ENCODE measurements at places on chromosomes 4 and X.

DNA sequence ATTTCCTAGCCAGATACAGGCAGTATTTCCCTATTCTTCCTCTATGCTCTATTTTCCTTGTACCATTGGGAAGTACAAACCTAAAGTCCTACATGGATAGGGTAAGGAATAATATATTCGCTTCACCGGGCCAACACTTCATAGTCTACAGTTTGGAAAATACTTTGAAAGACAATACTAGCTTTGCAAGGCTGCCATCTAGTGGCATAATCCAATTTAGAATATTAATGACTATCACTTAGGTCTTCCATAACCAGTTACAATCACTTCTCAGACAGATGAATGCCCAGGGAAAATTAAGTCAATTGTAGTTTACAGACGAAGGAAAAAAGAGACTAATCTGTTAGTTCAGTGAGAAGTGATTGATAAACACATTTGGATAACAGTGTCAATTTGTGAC lies 141.0 kb upstream of the FAM47C start:
- no peak for DNase-seq

DNA sequence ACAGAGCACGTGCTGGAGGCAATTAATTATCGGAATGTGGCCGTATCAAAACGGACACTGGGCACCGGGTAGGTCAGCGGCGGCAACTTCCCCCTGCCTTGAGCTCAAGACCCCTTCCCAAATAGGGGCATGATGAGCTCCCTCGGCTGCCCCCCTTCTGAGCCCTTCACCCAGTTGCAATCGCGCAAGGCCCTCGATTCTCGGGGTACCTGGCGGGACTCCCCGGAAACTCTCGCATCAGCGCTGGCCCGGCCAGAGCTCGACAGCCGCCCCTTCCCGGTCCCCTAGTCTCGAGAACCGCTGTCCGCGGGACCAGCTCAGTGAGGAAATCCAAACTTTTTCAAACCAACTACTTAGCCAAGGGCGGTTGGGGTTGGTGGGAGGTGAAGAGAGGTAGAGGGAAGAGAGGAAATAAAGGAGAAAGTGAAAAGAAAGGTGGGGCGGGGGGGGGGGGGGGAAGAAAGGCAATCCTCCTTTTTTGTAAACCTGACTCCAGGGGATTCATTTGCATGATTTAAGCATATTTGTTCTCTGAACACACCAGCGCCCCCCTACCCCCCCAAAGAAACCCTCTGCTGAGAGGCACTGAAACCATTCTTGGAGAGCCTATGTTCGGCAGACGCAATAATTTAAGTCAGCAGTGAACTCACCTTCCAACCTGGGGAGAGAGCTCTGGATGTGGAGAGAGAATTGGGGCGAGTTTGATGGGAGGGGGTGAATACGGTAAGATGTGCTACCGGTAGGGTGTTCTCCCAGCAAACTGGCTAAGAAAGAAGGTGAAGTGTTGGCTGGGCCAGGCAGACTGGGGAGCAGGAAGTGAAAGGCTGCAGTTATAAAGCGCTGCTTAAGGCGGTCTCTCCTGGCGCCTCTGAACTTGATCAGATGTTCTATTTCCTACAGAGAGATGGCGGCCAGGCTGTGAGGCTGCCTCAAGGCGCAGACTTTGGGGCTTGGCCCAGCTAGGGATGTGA lies 2.0 kb upstream of the ZIC3 start:
- no peak for DNase-seq

GRCh38 chr4:1033840-1034551 lies 22.6 kb downstream of the FGFRL1 start:
- DNase-seq = no peak

- DNase-seq = no peak
Observed at GRCh38 chrX:41688835-41689234, at the start of gene GPR34. Gene GPR34 (plus strand): TSS chrX:41688973. CDS start chrX:41695634, 6,661 bp downstream.

DNA sequence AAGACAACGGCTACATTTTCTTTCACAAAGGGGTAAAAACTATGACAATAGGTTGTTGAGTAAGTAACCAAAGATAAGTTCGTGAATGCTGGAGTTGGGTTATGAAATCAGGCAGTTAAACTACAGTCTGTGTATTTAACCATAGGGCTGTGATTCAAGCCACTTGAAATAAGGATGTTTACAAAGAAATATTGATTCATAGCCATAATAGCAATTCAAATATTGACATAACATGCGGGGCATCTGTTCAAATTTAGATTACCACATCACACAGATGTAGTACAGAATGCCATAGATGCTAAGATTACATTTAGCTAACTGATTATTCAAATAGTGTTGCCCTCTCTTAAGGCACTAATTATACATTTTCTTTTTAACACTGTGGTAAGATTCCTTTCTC lies 364.1 kb downstream of the FSTL5 start:
- no peak for DNase-seq

DNA sequence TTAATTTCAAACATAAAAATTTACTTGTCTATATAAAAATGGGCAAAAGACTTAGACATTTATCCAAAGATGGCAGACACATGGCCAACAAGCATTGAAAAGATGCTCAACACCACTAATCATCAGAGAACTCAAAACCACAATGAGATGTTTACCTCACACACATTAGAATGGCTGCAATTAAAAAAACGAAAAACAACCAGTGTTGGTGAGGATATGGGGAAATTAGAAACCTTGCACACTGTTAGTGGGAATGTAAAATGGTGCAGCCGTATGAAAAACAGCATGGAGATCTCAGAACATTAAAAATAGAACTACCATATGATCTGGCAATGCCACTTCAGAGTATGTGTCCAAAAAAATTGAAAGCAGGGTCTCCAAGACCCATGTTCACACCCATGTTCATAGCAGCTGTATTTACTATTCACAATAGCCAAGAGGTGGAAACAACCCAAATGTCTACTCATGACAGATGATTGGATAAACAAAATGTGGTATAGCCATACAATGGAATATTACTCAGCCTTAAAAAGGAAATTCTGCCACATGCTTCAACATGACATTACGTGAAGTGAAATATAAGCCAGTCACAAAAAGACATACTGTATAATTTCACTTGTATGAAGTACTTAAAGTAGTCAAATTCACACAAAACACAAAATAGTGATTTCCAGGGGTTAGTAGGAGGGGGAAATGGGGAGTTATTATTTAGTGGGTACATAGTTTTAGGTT lies 146.2 kb downstream of the SOWAHB start:
- DNase-seq = no peak

DNA sequence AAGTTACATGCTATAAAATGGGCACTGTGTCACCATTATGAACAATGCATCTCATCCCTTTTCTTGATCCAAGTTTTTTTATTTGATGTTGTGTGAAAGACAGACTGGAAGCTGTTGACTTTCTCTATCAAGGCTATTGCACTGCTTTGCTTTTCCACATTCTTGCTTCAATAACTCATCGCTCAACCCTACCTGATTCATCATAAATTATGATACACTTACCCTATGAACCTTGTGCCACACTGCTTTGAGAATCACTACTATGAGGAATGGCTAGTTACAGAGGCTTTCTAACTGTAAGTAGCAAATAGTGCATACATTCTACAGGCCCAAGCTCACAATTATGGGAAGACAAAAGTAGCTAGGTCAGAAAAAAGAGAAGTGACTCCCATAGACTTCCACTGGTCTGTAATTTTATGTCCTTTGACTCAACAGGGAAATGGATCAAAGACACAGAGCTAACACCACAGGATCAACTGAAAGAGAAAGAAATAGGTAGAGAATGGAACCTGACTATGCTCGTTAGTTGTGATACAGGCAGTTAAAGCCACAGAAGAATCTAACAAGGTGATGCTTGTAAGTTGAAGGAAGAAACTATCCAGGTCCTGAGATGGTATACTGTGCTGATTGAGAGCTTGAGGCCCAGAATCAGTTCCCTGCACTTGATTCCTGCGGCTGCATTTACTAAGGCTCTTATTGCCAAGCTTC lies 163.5 kb downstream of the PPP3CA start:
- DNase-seq = no peak

GRCh38 chr4:24547979-24548378 lies 36.4 kb downstream of the DHX15 start:
- no peak for DNase-seq

GRCh38 chr4:107348188-107349050 lies 312.3 kb upstream of the DKK2 start:
- no peak for DNase-seq

- DNase-seq = no peak
Observed at GRCh38 chr4:151955721-151956380, 195.0 kb upstream of the GATB start.

- no peak for DNase-seq
Observed at GRCh38 chr4:18012134-18012806, 9.3 kb downstream of the LCORL start.

GRCh38 chr4:20337261-20337664 lies 85.6 kb downstream of the SLIT2 start:
- DNase-seq = no peak

GRCh38 chr4:47907089-47907646 lies 7.2 kb downstream of the NFXL1 start:
- no peak for DNase-seq

DNA sequence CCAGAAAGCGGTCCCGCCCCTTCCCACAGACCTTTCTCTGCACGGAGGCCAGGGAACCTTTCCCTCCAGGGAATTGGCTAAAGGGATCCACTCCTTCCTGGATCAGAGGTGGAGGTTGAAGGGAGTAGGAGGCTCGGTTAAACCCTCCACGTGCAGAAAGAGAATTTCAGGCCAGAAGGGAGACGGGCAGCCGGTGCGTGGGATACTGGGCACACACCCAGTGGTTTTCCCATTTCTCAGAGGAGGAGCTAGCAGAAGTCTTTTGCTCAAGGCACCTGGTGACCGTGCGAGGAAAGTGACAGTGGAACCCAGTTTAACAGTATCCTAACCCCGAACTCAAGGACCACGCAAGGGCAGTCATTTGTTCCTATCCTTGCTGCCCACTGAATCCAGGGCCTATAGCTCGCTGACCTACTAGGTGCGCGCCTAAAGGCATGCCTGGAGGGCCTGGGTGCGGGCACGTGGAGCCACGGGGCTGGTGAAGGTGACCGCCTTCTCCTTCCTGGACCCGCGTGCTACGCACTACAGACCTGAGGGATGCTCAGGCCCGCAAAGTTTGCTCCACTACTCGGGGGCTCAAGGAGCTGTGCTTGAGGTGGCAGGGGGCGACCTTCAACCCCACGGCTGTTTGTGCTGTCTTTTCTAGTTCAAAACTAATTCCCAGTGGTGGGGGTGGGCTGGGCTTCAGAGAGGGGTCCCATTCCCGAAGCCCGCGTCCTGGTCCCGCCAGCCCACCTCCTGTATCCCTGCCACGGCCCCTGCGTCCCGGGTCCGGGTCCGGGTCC lies 587 bp upstream of the AFF2 start:
- DNase-seq = no peak

DNA sequence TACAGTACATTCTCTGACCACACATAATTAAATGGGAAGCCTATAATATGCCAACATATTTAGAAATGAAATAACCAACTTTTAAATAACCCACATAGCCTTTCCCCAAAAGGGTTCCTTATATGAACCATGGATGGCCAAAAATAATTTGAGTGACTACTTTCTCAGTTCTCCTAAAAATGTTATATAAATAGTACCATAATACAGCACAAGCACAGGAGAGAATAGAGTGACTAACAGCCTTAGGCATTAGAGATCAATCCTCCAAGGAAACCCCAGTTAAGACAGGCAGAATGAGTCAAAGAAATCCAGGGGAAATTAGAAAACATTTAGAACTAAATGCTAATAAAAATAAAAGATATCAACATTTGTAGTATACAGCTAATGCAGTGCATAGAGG lies 50.2 kb downstream of the ANKRD17 start:
- no peak for DNase-seq

Measured in pulmonary artery endothelial cell (primary cell).